ENCODE measurements at places on chromosomes 2 and 18. TPM values are rescaled to one million over a fixed set of nuclear protein-coding genes. Genes with fewer than 3 reads are reported as not detected.

DNA sequence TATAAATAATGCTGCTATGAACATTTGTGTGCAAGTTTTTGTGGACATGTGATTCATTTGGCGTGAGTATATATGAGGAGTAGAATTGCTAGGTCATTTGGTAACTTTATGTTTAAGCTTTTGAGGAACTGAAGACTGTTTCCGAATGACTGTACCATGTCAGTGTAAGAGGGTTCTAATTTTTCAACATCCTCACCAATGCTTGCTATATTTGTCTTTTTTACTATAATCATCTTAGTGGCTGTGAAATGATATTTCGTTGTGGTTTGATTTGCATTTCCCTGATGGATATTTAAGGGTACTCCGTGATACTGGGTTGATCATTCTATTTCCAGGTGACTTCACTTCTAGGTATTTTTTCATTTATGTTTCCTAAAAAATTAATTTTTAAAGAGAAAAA is 241.1 kb downstream of the BCL2 start:
- no peak for DNase-seq

DNA sequence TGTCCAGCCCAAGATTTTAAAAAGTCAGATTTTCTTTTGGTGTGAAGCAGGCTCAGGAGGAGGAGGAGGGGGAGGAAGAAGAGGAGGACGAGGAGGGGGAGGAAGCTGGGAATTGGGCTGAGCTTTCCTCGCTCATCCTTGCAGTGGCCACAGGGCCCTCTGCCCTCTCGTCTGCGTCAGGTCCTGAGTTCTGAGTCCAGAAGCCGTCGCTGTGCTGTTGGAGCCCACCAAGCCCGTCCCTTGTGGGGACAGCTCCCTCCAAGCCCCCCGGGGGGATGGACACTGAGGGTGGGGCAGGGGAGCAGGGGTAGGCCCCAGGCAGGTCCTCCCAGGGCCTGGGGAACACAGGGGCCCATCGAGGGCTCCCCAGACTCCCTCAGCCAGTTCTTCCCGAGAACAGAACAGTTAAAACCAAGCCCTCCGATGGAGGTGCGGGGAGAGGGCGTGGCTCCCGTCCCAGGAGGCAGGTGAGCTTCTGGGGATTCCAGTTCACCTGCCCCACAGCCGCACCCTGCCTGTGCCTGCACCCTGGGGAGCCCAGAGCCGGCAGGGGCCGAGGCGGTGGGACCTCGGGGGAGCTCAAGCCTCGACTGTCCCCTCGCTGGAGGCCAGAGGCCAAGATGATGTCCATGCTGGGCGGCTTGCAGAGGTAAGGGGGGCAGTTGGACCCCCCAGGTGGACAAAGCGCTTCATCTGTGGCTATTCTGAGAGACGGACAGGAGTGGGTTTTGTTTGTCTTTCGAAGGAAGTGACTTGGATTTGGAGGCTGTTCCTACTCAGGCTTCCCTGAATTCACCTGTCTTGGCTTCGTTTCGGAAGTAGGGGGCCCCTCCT is at the start of gene GAL3ST2:
TSS of gene GAL3ST2 (plus strand) at position 487 of the 834 bp plus-strand sequence. CDS start at position 621, 134 bp downstream.
- no peak for DNase-seq

DNA sequence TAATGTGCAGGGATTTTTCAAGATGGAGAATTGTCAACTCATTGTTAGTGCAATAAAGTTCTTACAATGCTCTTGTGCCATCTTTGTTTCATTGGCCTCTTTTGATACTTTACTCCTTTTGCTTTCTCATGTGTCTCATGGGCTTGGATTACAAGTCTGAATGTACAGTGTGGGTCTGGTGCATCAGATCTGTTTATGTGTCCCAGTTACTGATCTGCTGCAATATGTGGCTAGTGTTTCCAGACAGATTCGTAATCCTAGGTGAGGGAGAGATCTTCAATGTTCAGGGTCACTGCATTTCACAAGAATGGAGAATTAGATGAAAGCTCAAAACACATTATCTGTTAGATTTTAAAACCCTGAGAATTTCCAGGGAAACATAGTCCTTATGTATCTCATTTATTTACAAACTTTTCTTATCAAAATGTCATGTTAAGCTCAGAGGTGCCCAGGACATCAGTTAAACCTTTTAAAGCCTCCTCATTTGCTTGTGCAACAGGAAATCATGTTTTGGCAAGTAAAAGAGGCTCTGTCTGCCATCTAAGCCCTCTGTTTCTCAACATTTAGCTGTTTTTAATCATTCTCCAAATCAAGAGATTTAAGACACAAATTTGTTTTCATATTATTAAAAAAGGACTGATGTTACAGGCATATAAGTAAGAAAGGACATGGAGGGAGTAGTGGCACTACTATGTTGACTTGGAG is 108.1 kb downstream of the NUP35 start:
- DNase-seq, result no peak

DNA sequence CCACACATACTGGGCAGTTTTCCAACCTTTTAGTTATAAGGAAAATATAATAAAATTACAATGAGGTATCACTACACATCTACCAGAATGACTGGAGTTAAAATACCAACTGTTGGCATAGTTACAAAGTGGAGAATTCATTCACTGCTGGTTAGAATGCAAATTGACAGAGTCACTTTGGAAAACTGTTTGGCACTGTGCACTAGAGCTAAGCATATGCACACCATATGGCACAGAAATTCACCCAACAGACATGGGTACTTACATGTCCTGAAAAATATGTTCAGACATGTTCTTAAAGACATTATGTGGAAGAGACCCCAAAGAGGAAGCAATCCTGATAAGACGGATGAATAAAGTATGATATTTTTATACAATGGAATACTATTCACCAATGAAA is 686.1 kb upstream of the RAB6C start:
- DNase-seq, result no peak

DNA sequence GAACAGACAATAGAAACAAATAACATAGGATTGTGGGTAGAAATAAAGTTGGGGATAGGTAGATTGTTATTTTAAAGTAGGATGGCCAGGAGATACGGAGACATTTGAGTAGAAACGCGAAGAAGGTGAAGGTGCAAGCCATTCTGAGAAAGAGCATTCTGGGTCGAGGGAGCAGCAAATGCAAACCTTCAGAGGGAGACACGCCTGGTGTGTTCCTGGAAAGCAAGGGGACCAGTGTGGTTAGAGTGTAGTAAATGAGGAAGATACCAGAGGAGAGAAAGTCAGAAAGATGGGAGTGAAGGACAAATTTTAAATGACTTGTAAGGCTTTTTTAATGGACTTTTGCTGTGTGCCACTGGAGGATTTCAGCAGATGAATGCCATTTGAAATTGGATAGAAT is 1.7 kb downstream of the CYP20A1 start:
- DNase-seq, result no peak

- DNase-seq, result no peak
Observed at GRCh38 chr2:1627628-1628381, 116.5 kb downstream of the PXDN start.

The UGGT1 gene
- 83.9 TPM for total RNA-seq

The ZNF521 gene
- total RNA-seq, result not detected

The ARL5A gene
- total RNA-seq, result 78.8 TPM

Measured in NCI-H460 (cell line).